Activated CD8-positive, alpha-beta memory T cell treated with anti-CD3 and anti-CD28 coated beads for 48 hours (primary cell): ENCODE measurements at places on chromosomes 5 and 9.

GRCh38 chr9:77019236-77019925 is at the start of gene FOXB2:
Gene FOXB2, plus strand, starts transcription at chr9:77019655. Its CDS starts 0 bp downstream, at chr9:77019655.
- DNase-seq, result no peak

DNA sequence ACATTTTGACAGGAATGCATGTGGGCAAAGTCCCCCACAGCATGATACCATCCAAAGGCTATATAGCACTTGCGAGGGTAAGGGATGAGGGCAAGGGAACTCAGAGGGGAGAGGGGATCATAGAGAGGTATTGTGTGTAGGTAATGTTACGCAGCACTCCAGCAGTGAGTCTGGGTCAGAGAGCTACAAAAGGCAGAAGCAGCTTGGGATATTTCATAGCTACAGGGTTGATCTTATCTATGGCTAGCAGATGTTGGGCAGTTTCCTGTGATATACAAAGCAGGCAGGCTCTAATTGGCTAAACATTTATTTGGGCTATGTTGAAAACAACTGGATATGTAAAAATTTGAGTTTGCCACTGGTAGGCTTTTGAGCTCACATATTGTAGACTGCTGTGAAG is 17.8 kb upstream of the SLCO4C1 start:
- no peak for DNase-seq

- no peak for DNase-seq
Observed at GRCh38 chr9:136327304-136327974, at the start of gene GPSM1. Gene GPSM1, plus strand, starts transcription at chr9:136327539. Its CDS starts 157 bp downstream, at chr9:136327696.

- no peak for DNase-seq
Observed at GRCh38 chr5:158811350-158811749, 288.4 kb downstream of the EBF1 start.

DNA sequence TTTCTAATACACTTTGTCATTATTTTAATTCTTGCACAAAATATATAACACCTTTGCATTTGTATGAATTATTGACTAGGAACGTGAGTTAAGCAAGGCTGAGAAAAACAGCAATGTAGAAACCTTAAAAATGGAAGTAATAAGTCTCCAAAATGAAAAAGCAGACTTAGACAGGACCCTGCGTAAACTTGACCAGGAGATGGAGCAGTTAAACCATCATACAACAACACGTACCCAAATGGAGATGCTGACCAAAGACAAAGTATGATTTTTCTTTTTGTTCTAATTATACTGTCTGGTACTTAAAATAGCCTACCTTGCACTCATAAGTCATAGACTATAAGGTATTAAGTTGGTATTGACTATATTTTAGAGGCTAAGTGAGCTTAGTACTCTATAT is 34.4 kb downstream of the RAD50 start:
- no peak for DNase-seq

GRCh38 chr5:19771174-19771835 is 216.7 kb downstream of the CDH18 start:
- DNase-seq, result no peak

GRCh38 chr9:89368978-89369377 is 50.7 kb downstream of the SECISBP2 start:
- no peak for DNase-seq

- no peak for DNase-seq
Observed at GRCh38 chr5:171676286-171676944, 109.2 kb upstream of the SMIM23 start.

- DNase-seq, result no peak
Observed at GRCh38 chr9:117952581-117952980, 248.4 kb downstream of the TLR4 start.

DNA sequence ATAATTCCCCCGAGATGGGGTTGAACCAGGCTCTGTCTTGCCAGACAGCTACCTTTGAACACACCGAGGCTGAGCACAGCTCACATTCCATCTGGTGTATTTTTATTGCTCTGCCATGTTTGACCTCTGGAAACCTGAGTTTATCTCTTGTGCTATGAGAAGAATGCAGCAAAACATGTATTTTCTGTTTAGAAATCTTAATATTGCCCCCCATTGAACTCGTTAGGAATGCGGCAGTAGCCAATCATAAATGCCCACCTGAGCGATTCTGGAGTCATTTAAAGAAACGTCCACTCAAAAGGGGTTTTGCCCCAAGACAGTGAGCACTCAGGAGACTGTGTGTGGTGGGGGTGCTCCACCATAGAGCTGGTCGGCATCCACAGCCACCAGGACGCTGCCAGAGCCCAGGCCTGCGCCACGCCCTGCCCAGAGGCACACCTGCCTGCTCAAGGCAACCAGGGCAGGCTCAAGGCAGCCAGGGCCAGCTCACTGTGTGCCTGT is 26.9 kb downstream of the FGD3 start:
- no peak for DNase-seq
